ENCODE measurements at places on chromosomes 11 and 22.

DNA sequence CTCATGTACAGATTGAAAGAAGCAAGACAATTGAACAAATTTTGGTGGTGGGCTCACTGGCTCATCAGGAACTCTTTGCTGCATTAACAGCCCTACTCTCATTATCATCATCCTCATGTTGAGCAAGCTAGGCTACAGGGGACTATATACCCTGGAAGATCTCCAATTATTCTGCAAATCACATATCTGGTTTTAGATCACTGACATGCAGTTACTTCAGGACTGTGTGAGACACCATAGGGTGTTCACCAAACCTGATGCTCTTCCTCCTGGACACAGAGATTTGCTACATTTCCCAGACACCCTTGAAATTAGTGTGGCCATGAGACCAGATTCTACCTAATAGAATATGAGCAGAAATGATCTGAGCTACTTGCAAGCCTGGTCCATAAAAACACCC is 23.0 kb upstream of the ME3 start:
- no peak for DNase-seq

DNA sequence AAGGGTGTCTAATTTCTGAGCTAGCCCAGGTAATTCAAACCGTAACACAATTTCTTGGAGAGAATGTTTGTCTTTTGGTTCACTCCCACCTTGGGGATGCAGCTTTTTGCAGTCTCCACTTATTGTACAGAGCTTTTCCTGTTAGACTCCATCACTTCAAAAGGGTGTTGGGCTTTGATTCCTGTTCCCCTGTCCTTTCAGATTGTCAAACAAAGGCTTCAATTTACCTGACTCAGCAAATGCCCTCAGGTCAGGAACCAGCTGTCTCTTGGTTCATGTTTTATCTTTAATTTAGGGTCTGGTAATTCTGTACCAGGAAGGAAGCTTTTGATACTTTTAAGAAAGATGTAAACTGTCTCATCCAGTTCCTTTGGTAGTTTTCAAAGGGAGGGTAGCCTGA is 880.6 kb downstream of the NTM start:
- DNase-seq = no peak

GRCh38 chr11:122305426-122306320 is 189.7 kb upstream of the BLID start:
- DNase-seq = no peak

- DNase-seq = no peak
Measured at GRCh38 chr11:110093407-110094297, 460 bp downstream of the ZC3H12C start.

- DNase-seq = no peak
Measured at GRCh38 chr11:117412653-117413275, 85.1 kb downstream of the CEP164 start.

DNA sequence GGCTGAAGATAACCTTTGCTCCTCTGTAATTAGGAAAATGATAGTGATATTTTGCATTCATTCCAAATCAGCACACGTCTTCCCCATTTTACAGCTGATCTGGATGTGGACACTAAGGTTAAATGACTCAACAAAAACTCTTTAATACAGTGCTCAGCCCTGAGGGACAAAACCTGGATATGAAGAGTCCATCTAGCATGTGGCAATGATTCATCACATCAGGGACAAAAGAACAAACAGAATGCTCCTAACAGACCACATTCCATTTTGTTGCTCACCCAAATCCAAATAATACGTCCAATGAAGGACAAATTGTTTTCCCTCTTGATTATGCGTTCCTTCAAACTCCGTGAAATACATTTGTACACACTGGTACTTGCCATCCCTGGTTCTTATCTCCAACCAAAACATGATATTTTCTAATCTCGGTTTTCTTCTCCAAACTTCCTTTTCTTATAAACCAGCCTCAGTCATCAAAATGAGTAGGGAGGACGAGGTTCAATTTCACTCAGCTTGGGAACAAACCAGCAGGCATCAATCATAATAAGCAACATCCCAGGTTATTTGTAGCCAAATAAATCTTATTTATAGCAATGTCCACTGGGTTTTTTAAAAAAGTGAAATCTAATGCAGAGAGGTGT is 53.7 kb upstream of the MTMR2 start:
- DNase-seq = no peak

GRCh38 chr11:9808943-9809342 is 145.1 kb downstream of the SWAP70 start:
- DNase-seq = no peak

DNA sequence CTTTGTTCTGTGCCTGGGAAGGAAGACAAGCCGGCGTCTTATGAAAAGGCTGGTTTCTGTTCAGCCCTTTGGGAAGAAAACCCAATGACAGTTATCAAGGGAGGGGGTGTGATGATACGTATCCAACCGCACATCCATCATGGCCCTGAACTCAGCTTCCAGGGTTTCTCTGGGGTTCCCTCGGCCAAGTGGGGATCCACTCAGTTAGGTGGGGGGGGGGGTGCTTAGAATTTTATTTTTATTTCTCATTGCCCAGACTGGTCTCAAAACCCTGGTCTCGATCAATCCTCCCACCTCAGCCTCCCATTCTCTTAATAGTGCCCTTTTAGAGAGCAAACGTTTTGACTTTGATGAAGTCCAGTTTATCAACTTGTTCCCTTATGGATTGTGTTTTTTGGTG is 25.7 kb downstream of the KCNQ1 start:
- no peak for DNase-seq

Measured in stimulated activated CD8-positive, alpha-beta memory T cell treated with anti-CD3 and anti-CD28 coated beads, Interleukin-12 subunit alpha, Interleukin-12 subunit beta, amount 100 ng/mL, for 1 hour (primary cell).